ENCODE measurements at places on chromosomes 3 and 15.

DNA sequence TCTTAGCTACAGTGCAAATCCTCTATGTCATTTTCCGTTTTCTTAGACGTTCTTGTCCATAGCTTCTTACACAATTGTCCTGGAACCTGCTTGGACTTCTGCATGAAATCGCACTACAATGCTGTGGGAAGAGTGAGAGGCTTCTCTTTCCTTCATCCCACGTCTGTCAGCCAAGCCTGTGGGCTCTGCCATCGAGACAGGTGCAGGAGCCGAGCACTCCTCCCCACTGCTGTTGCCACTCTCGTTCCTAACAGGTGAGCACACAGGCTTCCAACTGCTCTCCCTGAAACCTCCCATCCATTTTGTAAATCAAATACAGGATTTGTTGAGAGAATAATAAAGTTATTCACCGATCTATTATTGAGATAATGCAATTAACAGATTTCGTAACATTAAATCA is 23.5 kb downstream of the ZXDC start:
- DNase-seq = no peak

DNA sequence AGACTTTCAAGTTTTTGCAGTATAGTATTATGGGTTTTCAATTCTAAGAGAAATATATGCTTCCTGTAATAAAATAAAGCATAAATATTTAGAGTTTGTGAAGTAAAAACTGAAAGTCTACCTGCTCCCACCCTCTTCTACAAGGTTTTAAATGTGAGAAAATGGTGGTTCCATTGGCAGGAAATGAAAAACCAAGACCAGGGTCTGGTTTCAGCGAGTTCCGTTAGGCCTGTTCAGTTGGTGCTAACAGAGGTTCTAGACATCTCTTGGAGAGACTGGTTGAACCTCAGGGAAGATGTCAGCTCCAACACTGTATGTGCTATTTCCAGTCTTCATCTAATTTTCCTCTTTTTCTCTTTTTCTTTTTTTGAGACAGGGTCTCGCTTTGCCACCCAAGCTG is 11.8 kb upstream of the MYO1E start:
- no peak for DNase-seq

GRCh38 chr3:128854475-128854874 is 24.9 kb upstream of the ACAD9 start:
- peak; percentile 88 for DNase-seq

DNA sequence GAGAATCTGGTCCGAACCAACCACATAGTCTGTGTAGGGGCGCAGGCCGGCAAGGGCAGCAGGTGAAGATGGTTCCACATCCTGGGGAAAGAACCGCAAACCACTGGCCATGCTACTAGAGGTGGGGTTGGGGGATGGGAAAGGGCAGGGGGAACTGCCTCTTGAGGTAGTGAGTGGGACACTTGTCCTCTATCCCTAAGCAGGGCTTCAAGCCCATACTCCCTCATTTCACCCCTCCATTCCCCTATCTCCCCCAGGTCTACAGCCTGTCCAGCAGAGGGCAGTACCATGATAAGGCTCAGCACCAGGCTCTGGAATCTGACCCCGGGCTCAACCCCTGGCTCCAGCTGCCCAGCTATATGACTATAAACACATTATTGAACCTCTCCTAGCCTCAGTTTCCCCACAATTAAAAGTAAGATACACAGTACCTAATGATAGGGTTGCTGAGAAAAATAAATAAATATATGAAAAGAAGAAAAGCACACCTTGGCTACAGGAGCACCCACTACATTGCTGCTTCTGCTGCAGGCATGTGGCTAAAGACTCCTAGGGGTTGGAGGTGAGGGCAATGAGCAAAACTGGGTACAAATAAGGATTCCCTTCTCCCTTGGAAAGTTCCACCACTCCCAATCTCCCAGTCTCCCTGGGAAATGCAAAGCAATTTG is 6.3 kb downstream of the GORASP1 start:
- DNase-seq = peak; percentile 58

DNA sequence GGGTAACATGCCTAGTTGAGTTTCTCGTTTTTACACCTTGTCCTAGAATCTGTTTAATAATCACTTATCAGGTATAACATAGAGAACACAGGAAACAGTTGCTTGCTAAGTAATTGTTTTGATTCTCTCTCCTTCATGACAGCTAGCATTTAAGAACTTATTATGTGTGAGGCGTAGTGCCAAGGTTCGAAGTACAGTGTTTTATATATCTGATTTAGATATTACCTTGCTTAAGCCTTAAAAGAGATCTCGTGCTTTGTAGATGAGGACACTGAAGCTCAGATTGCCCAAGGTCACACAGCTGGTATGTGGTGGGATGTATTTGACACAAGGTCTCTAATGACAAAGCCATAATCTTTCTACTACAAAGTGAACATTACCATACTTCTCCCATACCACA is 29.0 kb upstream of the IFT57 start:
- DNase-seq = no peak

DNA sequence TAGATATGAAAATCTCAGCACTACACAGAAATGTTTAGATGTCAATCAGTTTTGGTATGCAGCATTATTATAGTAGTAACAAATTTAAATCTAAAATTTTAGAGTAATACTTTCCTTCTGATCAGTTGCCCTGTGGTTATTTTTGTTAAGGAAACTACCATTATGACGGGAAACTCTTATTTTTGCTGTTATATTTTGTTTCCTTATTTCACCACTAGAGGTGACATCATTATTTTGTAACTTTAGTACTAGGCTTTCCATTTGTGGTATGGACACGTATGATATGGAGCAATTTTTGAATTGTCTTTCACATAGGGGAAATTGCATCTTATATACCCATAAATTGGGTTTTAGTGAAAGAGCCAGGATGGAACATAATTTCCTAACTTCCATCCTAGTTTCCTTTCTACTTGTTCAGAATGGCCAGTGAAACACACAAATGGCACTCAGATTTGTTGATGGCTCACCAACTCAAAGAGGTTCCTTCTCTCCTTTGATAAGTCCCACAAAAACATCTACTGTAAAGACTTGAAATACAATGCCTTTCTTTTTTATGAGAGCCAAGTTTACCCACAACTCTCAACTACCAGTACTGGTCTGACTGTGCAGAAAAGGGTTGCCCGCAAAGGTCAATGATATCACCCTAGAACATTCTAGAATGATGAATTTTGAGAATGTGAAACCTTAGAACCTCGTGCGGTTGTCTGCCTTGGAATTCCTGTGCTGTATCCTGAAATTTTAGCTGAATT is 19.4 kb upstream of the PPP4R2 start:
- peak; percentile 15 for DNase-seq

GRCh38 chr3:134766290-134766689 is 28.8 kb upstream of the EPHB1 start:
- no peak for DNase-seq

- no peak for DNase-seq
These were observed 9.2 kb upstream of the PAQR5 start for GRCh38 chr15:69289342-69290146.

DNA sequence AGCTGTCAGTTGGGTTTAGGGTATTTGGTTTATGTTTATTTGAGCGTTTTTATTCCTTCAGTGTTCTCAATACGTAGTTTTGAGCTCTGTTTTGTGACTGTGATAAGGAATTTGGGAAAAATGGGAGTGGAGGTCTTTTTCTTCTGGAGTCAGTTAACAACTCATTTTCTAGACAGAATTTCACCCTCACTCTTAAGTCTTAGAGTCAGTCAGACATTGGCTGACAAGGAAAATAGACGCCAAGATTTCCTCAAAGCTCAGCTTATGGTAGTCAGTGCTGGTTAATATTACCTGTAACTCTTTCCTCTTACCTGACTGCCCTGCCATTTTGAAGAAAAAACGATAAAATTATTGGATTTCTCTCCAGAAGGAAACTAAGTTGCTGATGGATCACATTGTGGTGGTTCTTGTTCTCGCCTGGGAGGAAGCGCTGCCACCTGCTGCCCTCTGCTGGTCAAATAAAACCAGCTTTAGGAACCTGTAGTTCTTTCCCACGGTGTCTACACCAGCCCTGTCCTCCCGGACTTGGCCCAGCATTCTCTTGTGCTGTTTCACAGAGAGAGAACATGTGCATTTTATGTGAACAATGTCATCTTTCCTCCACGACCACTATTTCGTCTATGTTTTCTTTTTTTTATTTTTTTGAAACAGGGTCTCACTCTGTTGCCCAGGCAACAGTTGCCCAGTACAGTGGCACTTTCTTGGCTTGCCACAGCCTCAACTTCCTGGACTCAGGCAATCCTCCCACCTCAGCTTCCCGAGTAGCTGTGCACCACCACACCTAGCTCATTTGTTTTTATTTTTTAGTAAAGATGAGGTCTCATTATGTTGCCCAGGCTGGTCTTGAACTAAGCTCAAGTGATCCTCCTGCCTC is 41.4 kb upstream of the UMPS start:
- DNase-seq = peak; percentile 89

DNA sequence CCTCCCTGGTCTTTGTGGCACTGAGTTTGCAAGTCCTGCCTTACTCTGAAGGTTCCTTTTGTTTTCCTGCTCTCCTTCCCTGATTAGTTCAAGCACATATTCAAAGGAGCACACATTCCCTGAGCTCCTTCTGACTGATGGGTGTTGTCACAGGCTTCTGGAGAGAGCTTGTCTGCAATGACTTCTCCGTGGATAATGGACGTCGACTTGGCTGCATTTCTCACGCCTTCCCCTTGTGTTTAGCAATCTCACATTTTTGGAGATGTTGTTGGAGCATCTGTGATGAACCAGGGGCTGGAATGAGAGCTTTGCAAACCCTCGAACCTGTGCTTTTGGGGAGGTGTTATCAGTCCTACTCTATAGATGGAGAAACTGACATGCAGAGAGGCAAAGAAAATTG is 375.4 kb upstream of the PROK2 start:
- DNase-seq = no peak

DNA sequence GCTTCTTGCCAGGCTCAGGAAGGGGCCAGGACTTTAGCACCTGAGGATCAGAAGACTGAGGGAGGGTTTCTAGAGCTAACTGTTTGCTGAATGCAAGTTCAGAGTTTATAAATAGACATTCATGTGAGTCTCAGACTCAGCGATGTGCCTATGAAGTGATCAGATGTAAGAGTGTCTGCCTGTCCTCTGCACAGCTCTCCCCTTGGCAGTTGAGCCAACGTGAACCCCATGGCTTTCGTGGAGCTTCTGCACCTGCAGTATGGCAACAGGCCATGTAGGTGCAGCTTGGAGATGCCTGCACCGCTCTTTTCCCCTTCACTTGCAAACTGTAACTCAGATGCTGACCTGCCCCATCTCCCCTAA is 141.9 kb downstream of the CHDH start:
- no peak for DNase-seq

GRCh38 chr15:63277893-63278456 is 570 bp downstream of the APH1B start:
- DNase-seq = no peak

DNA sequence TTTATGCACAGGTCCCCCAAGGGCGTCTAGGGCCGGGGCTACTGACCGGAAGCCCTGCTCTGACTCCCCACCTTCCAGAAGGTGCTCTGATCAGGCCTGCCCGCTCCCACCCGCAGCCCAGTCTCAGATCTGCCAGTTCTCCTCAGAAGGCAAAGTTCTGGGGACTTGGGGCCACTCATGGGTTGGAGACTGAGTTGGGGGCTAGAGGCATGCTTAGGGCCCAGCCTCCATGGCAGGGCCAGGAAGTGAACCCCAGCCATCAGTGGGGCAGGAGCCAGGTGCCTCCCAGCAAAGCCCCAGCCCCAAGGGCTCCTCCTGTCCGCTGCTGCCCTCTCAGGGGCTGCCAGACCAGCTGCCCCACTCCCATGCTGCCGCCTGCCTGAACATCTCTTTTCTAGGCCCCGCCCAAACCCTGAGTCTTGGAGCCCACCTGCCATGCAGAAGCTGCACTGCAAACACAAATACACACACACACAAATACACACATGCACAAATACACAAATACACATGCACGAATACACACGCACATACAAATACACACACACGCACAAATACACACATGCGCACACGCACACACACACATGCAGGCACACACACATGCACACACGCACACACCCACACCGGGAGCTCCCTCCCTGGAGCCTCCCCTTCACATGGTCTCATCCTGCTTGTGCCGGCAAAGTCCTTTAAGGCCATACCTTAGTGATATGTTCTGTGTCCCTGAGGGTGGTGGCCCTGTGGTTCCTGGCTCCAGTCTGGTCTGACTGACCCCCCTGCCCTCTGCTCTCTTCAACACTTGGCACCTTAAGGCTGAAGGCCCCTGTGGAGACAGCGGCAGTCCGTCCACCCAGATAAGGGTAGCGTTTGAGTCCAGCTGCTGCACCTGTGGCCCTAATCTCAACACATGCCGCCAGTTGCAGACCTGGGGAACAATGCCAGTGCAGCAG is 59.2 kb upstream of the KLF13 start:
- no peak for DNase-seq

- peak; percentile 77 for DNase-seq
These were observed 43.0 kb downstream of the ZBTB38 start for GRCh38 chr3:141411251-141411771.

DNA sequence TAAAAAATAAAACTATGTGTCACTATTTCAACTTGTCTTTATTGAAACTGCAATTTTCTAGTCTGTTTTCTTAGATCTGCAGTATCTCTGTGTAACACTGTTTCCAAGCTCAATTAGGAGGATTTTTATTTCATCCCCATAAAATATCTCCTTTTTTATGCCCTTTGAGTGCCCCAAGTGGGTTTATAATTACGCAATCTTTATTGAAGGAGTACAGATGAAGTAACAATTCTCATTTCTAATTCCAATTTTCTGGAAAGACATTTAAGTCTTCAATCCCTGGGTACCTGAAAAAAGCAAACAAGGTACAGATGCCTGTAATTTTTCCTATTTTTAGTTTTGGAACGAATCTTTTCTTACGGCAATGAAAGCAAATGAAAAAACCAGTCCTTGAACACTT is 61.3 kb downstream of the CYP19A1 start:
- no peak for DNase-seq

DNA sequence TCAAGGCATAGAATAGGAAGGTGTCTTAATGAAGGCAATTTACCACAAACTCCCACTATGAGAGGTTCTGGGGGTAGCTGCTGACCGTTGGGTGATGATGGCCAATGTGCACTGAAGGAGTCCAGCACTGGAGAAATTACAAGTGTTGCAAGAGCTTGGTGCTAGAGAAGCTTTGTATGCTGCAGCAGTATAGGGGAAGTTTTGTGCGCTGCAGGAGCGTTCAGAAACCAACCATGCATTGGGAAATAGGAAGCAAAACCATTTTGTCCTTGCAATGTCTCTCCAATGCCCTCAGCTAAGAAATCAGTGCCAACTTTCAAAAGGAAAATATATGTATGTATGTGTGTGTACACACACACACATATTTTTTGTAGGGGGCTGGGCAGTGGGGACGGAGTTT is 441.6 kb upstream of the NAALADL2 start:
- peak; percentile 84 for DNase-seq

DNA sequence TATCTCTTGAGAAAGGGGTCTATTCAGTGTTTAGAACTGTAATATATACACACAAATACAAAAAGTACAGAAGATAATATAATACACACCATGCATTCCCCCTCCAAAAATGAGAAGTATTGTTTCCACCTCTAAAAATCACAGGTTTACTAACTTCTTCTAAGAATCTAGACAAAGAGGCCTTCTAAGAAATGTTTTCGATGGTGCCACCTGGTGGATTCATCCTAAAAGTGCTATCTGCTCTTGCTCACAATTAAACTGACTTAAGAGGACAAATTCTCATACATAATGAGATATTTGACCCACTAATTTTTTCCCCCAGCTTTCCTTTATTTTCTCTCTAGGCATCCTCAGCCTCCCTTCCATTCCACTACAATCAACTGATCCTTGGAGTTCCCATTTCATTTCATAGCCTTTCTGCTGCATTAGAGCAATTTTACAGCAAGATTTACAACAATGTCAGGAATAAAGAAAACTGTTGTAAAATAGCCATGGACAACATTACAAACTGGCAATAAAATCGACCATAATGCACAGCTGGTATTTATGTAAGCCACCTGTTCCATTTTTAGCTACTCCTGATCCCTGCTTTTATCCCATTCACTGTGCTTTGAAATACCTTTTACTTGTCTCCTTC is 124.6 kb downstream of the ARRDC4 start:
- peak; percentile 76 for DNase-seq
